ENCODE measurements at places on chromosomes 5 and 9. TPM values are rescaled to one million over a fixed set of nuclear protein-coding genes. Genes with fewer than 3 reads are reported as not detected.

FBP2 gene
- not detected for total RNA-seq

WNT8A gene
- 2.2 TPM for total RNA-seq

GFI1B gene
- 0.29 TPM for total RNA-seq

GRCh38 chr5:155689406-155689805 is 637.6 kb upstream of the SGCD start:
- DNase-seq = no peak

- peak; percentile 96 for DNase-seq
Measured at GRCh38 chr5:24644761-24645160, at the start of gene CDH10. Gene CDH10 (minus strand): TSS chr5:24644978. CDS start chr5:24593490, 51,488 bp downstream.

- no peak for DNase-seq
Measured at GRCh38 chr5:54206580-54207229, 103.7 kb downstream of the ARL15 start.

- no peak for DNase-seq
Measured at GRCh38 chr5:78587775-78588291, 60.7 kb downstream of the LHFPL2 start.

- DNase-seq = no peak
Measured at GRCh38 chr9:95250462-95251221, 66.9 kb downstream of the FANCC start.

- no peak for DNase-seq
Measured at GRCh38 chr5:146699664-146700418, 178.7 kb downstream of the PPP2R2B start.

DNA sequence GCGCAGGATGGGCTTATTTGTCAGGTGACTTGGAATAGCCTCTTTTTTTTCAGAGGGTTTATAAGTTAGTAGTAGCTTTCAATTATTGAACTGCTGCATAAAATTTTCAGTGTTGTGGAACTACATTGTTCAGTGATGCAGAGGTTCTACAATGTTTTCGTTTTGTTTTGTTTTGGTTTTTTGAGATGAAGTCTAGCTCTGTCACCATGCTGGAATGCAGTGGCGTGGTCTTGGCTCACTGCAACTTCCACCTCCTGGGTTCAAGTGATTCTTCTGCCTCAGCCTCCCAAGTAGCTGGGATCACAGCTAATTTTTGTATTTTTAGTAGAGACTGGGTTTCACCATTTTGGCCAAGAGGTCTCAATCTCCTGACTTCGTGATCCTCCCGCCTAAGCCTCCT is 22.0 kb downstream of the NUP188 start:
- DNase-seq = no peak

Measured in endodermal cell (in vitro differentiated cells).